ENCODE measurements at places on chromosomes 11 and 22. TPM values are rescaled to one million over a fixed set of nuclear protein-coding genes. Genes with fewer than 3 reads are reported as not detected.

PKDREJ gene
- total RNA-seq, result not detected

DNA sequence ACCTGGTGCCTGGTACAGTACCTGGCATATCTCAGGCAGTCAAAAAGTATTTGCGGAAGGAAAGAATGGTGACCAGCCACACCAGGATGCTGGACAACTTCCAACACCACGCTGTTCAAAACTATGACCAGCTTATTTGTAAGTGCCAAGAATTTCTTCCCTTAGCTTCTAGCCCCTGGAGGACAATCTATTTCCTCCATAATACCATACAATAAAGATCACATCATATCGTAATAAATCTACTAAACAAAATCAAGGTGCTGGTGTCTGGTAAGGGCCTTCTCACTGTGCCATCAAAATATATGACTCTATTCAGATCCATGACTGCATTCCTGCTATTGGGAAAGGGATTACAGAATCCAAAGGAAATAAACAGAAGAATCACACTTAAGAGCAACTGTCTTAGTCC lies 51.5 kb downstream of the ALG9 start:
- no peak for DNase-seq

DNA sequence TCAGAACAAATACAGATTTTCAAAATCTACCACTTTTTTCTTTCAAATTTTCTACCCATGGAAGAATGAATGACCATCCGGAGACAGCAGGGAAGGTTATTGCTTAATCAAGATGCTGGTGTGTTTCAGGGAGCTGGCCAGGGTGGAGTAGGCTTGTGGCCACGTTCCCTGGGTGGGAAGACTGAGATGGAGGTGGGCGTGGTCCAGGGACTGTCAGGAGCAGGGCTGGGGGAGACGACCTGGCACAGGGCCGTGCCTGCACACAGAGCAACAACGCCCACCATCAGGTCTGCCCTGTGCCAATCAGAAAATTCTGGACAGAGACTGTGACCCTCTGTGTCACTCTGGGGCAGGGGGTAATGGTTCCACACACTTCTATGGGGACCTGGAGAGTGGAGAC lies 7.1 kb upstream of the APOBEC3H start:
- DNase-seq, result no peak

POTEH gene
- not detected for total RNA-seq

DNA sequence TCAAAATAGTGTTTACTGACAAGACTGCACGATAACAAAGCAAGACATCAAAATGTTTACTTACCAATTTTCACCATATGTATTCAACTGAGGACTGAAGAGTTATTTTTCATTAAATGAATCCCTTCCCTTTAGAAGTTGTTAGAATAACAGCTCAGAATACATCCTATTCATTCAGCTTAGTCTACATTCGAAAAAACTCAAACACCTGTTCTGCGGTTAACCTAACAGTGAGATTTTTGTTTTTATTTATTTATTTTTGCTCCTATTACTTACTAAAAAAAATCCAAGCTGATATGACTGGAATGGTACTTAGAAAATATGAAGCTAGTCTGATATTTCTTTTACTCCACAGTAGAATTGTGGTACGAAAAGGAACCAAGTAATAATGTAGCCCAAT lies 10.0 kb downstream of the KCNA4 start:
- DNase-seq, result no peak
